Stimulated activated CD4-positive, alpha-beta T cell treated with anti-CD3 and anti-CD28 coated beads, Interleukin-4, amount 100 ng/mL, for 1 hour (primary cell): ENCODE measurements at places on chromosomes 1 and 21.
A peak's percentile ranks its signal among the peaks of the same experiment; 100 is the strongest.

- DNase-seq: no peak
These were observed 13.1 kb upstream of the UTS2 start for GRCh38 chr1:7865978-7866377.

DNA sequence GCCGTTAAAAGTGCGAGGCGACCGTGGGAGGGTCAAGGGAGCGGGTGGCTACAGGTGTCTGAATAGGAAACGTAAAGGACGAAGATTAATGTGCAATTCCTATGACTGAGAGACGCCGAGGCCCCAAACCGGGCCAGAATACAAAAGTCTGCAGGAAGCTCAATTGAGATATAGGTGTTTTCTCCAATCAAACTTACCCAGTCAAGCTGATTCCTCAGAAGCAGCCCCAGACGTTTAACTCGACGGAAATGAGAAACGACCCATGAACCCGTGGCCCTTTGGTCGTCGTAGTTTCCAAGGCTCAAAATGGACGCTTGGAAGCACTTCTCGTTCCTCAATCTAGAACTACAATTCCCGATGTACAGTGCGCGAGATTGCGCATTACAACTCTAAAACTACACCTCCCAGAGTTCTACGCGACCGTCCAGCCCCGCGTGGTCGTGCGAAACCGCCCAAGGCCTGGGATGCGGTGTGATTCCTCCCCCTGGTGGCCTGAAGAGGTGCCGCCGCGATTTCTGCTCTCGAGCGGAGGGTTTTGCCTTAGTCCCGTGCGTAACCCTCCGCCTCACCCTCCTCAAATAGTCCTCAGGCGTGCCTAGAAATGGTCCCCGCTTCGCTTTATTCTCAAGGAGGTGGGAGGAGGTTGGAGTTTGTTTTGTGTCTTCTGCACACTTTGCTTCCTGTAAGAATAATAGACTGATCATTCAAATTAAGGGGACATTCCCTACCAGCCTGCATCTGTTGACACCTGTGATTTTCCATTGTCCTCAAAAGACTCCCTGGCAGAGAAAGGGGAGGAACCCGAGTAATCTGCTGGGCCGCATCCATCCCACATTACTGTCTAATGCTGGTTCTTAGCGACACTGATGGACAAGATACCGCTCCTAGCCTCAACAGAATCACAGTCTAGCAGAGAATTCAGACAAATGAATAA, at the start of gene PAFAH2:
TSS of gene PAFAH2 (minus strand) at position 236 of the 934 bp plus-strand sequence. CDS start 7,247 bp downstream, outside the sequence.
- DNase-seq: peak; percentile 94

GRCh38 chr21:32184065-32184464, 94.8 kb downstream of the MIS18A start:
- no peak for DNase-seq

DNA sequence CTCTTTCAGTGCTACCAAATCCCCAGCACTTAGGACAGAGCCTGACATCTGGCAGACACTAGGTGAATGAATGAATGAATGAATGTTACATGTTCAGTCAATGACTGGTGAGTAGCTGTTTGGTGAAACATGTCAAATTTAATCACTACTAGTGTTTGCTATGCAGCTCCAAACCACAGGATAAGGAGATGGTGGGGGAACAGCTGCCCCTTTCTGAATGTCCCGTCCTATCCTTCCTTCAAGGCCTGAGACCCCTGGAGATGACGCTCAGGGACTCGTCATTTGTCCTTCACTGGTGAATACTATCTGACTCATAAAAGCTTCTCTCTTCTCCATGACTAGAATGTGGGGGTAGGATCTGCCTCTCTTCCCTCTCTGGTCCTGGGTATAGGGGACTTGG, 175.4 kb downstream of the HIVEP3 start:
- no peak for DNase-seq

GRCh38 chr1:167926486-167926997, 9.9 kb upstream of the DCAF6 start:
- no peak for DNase-seq

DNA sequence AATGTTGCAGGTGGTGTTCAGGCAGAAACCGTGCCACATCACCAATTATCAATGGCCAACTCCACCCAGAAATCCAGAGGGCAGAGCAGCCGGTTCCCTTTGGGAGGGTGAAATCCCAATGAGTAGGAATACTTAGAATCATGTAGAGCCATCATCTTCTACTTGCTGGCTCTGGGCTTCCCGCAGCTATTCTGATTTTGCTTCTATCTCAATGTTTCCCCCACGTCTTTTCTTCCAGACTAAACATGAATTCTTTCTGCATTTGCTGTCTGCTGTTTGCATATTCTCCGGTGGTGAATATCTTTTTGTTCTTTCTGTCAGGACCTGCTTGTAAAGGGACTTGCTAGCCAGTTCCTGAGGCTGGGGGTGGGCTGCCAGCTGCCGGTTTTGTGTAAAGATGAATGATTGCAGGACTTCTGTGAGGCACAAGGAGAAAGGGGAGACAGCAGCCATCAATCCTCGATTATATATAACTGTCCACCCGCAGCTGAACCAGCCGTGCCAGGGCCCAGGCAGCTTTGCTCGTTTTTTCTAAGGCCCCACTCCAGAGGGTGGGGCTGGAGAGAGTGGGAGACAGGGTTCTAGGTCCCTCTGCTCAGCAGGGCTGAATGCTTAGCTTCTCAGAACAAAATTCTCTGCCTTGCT, 33.2 kb downstream of the PRAMEF20 start:
- no peak for DNase-seq

DNA sequence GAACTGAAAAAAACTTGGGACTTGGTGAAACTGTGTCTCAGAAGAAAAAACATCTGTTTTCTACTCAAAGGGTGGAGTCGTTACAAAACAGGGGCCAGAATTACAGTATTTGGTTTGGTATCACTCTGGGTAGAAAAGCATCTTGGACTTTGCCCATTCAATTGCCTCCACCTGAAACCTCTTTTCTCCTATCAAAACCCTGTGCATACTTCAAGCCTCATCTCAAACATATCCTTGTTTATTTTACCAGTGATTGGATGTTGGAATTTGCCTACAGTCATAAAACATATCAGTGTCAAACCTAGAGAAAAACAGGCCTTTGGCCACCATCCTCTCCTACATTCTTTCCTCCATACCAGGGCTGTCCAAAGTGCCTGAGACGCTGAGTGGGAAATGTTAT, 281.5 kb downstream of the PLPP3 start:
- DNase-seq: no peak

DNA sequence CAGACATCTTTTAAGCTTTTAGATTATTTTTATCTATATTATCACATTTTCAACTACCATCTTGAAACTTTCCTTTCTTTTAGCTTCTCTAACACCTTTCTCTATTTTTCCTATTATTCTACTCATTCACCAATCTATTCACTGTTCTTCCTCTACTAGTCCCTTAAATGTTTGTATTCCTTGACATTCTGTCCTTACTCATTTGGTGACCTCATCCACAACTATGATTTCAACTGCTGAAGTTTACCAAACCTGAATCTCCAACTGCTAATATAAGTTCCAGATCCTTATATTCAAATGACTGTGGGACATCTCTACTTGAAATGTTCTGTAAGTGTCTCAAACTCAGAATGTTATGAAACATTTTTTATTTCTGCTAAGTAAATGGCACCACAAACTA, 49.2 kb downstream of the TUT4 start:
- DNase-seq: no peak

DNA sequence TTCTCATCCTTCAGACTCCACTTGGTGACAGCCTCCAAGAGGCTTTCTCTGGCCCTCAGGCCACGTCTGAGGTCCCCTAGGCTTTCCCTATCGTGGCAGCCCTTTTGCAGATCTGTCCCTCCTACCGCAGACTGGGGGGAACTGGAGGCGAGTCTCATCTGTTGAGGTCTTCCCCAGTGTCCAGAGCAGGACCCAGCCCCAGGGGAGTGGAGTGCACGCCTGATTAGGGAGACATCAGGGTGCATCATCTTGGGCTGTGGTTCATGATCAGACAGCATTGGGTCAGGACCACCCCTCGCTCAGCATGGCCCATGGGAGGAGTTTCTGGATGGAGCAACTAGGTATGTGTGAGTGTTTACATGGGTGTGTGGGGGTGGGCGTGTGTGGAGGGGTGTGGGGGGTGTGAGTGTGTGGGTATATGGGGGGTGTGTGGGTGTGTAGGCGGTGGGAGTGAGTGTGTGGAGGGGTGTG, 8.5 kb upstream of the MATN1 start:
- no peak for DNase-seq

DNA sequence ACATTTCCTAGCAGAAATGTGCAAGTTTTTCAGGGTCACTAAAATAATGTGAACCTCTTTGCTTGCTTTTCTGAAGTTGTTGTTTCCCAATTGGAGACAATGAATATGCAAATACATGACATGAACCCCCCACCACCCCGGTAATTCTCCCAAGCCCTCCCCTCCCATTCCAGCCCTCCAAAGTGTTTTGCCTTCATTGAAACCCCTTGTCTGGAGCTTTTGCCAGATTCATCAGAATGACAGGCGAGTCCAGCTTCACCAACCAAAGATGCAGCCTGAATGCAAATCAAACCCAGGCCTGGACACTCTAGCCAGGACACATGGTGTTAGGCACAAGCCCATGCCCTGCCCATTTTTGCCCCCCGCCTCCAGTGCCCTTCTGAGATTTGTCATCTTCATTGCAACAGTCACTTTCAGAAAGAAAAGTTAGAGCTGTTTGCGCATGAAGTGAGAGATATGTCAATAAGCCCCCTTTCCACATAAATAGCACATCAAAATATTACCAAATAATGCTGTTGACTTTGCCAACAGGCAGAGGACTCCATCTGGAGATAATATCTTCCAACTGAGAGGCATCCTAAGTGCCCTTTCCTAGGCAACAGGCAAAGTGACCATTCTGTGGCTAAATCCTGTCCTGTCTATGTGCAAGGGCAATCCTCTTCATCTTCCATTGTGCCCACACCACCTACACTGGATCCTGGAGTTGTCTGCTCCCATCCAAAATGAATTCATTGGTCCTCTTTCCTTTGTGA, 145.6 kb upstream of the NFIA start:
- DNase-seq: no peak

- no peak for DNase-seq
These were observed 485.3 kb upstream of the NFIA start for GRCh38 chr1:60596791-60597750.

- DNase-seq: no peak
These were observed 107.7 kb upstream of the COL6A1 start for GRCh38 chr21:45873866-45874265.

- no peak for DNase-seq
These were observed 7.0 kb downstream of the GPR3 start for GRCh38 chr1:27399251-27400025.

DNA sequence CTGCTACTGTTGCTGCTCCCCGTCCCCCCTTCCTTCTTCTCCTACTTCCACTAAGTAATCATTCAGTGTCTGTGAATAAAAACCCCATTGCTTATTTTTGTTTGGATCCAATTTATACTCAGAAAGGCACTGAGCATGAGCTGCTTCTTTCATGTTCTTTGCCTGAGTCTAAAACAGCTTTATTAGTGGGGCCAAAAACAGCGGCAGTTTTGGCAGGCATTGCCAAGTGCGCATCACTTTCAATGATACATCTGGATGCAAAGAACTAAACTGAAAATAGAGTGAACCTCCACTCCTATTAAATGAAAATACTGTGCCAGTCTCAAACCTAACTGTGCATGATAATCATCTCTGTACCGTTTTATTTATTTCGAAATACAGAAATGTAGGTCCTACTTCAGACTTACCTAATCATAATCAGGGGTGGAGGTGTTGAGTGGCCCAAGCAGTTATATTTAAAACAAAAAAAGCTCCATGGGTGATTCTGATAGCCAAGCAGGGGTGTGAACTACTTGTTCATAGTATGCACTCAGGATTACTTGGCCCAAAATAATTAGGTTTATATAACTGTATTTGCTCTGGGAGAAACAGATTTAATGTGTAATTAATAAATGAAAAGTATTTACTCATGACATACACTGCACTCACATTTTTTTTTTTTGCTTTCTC, 48.4 kb downstream of the NEK7 start:
- DNase-seq: no peak

- no peak for DNase-seq
These were observed 5.9 kb upstream of the FOXO6 start for GRCh38 chr1:41355356-41355755.

DNA sequence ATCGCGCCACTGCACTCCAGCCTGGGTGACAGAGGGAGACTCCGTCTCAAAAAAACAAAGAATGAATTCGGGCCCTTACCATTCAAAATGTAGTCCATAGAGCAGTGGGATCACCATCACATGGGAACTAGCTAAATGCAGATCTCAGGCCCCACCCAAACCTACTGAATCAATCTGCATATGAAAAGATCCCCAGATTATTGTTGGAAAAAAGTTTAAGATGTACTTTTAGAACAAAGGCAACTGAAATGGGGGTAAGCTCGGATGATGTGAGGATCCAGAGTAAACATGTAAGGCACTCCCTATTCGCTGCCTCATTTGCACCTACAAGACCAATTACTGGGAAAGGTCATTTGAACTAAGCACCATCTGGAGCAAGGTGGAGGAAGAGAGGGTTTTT, 803 bp upstream of the FLAD1 start:
- DNase-seq: no peak

- DNase-seq: peak; percentile 57
These were observed 495 bp downstream of the PI4KB start for GRCh38 chr1:151326619-151327222.

DNA sequence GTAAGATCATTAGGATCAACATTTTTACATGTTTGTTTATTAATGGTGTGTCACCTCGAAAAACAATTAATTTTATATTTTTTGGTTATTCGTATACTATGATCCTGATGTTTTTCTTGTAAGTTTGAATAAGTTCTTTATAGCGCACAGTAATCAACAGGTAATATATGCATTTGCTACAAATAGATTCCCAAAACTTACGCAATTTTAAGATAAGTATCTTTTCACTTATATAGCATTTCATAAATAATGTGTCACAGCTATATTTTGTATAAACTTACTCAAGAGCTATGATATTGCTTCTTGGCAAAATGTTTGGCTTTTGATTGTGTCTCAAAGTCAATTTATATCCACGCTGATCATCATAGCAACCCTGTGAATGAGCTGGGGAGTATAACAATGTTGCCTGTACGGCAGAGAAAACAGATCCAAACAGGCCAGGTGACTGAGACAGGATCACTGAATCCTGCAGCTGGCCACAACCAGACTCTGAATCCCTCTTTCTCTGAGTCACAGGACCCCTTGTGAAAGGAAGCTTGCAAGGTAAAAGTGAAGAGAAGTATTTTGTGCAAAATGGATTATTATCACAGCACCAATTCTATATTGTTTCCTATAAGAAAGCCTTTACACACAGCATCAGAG, 48.6 kb downstream of the GNG12 start:
- DNase-seq: no peak

GRCh38 chr1:170592591-170593111, 60.7 kb downstream of the GORAB start:
- no peak for DNase-seq

GRCh38 chr1:206050655-206051235, 2.2 kb upstream of the RHEX start:
- peak; percentile 38 for DNase-seq

DNA sequence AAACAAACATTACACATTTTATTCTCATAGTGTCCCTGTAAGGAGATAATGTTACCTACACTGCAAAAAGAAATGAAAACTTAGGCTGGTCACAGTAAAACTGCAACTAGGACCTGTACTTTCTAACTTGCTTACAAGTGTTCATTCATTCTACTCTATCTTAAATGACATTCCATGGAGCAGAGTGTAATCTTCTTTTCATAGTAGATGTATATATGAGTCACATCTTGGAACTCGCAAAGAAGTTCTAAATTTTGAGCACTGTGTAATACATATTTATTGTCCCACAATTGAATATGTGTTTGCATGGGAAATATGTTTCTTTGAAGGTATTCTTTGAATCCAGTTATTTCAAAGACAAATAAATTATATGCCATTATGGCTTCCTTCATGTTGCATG, 1258.5 kb upstream of the ADGRL2 start:
- DNase-seq: no peak
